ENCODE measurements at places on chromosomes 5 and 9.

GRCh38 chr5:38843665-38844064, 2.1 kb upstream of the OSMR start:
- DNase-seq, result no peak

- no peak for DNase-seq
These were observed 73.7 kb upstream of the TNC start for GRCh38 chr9:115191667-115192066.

GRCh38 chr5:169433221-169433651, 132.3 kb upstream of the SLIT3 start:
- DNase-seq, result no peak

DNA sequence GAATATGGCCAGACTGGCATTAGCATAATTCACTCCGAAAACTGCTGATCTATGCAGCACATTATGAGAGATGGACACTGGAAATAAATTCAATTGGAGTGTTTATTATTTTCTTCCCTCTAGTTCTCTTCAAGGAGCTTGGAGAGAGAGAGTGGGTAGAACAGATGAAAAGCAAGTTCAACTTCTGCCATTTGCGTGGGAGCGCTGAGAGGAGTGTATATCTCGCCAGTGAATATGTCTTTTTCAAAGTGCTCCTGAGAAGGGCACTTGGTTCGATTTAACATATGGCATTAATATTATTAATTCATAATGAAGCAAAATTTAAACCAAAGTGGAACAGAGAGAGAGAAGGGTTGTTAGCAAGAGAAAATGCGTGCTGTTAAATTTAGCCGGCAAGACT, 214.4 kb downstream of the DAB2IP start:
- no peak for DNase-seq

DNA sequence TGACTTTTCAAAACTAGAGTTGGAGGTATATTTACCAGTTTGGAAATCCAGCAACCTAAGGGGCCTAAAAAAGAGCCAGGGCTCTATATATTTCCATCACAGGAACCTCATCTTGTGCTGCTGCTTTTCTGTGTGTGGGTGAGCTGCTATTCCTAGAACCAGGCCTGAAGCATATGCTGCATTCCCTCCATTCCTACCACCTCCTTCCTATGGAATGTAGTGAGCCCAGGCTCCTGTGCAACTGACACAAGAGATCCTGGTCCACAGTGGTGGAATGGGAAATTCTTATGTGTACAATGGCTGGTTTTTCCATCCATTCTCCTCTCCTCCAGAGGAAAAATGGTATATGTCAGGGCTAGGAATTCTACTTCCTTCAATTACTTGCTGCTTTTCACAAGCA, 39.1 kb downstream of the SPEF2 start:
- no peak for DNase-seq

DNA sequence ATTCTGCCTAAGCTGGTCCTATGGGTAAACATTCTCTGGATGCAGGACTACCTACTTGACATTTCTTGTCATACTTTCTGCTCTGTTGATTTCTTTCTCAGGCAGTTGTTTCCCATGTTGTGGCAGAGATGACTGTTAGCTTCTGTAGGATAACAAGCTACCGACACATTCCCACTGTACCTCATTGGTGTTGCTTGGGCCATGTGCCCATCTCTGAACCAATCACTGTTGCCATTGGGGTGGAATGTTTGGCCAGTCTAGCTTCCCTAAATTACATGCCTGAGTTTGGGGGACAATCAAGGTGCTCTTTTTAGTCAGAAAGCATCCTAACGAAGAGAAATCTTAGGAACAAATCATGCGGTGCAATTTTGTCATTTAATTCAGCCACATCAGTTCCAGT, 212.0 kb downstream of the KDM4C start:
- DNase-seq, result no peak

- DNase-seq, result no peak
These were observed 6.1 kb downstream of the SUSD3 start for GRCh38 chr9:93064392-93065134.

DNA sequence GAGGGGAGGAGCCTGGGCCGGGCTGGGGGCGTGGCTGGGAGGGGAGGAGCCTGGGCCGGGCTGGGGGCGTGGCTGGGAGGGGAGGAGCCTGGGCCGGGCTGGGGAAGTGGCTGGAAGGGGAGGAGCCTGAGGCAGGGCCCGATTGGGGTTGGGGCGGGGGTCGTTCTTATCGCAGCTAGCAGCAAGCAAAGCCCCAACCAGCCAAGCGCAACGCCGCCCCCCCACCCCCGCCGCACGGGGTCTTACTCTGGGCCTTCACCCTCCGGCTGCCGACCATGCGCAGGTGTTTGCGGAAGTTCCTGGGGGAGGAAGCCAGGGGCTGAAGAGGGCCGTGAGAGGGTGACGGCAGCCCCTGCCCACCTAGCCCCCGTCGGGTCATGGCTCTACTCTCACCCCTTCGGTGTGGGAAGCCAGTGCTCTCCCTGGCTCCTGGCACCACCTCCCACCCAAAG, 5.0 kb downstream of the NSMF start:
- DNase-seq, result no peak

GRCh38 chr9:134884492-134884891, 3.9 kb downstream of the FCN2 start:
- DNase-seq, result no peak

DNA sequence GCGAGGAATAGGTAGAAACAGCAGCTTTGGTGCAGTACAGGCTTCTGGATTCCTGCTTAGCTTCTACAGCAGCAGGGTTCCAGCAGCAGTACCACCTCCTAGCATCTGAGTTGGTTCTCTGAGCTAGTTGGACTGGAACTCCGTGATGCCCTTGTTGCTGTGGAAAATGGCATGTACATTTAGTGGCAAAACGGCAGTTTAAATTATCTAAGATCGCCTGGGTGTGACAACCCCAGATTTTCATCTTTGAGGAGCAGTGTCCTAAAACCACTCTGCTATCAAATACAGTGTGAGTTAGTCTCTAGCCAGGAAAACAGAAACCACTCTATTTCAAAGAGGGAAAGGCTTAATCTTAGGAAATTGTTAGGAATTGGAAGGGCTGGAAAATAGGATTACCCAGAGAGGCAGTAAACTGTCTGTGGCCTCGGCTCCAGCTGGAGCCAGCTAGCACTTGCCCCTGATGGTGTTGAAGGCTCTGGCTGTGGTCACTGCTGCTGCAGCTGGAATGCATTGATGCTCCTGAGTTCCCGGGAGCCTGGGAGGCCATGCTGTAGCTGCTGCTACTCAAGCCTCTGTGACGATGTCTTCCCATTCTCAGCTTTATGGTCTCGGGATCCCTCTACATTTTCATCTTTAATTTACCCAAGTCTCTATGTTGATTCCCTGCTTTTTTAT, 29.4 kb downstream of the RAD23B start:
- DNase-seq, result no peak

- DNase-seq, result no peak
These were observed 210.6 kb downstream of the AUH start for GRCh38 chr9:91150998-91151717.

- DNase-seq, result no peak
These were observed 9.6 kb downstream of the KIF2A start for GRCh38 chr5:62315376-62316175.

GRCh38 chr9:17480966-17481365, 97.9 kb upstream of the SH3GL2 start:
- DNase-seq, result no peak

GRCh38 chr9:99962680-99963261, 56.3 kb downstream of the STX17 start:
- DNase-seq, result no peak

GRCh38 chr5:67643536-67643935, 446.9 kb upstream of the CD180 start:
- no peak for DNase-seq

- DNase-seq, result no peak
These were observed 685.1 kb downstream of the DTWD2 start for GRCh38 chr5:118303296-118303695.

GRCh38 chr9:18976221-18976708, 56.7 kb downstream of the SAXO1 start:
- no peak for DNase-seq

GRCh38 chr5:14872070-14872989, 752 bp upstream of the ANKH start:
- DNase-seq, result peak; percentile 24

GRCh38 chr5:59256331-59256730, 637.2 kb downstream of the PDE4D start:
- no peak for DNase-seq

DNA sequence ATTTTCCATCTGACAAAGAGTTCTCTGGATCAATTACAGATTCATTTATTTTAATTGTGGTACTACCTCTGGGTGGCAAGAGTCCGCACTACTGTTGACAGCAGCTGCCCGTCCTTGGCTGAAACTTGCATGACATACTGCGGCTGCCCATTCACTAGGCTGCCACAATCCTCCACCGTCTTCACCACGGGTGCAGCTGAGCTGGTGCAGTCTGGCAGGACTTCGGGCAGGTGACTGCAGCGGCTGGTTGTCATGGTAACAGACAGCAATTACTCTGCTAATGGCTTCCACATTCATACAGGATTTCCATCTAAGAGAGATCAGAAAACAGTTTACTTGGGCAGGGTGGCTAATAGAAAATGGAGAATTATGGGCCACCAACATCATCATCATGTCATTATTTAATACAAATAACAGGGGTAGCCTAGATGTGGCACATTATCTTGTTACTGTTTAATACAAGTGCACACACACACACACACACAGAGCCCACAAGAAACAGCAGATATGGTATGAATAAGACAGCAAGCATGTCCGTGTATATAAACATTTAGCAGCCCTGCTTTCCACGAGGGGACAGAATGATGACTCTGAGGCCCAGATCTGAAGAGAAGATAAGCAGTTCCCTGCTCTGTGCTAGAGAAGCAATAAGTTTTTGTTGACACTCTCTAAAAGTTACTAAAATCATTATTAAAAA, 112.3 kb downstream of the MARCHF3 start:
- peak; percentile 90 for DNase-seq

DNA sequence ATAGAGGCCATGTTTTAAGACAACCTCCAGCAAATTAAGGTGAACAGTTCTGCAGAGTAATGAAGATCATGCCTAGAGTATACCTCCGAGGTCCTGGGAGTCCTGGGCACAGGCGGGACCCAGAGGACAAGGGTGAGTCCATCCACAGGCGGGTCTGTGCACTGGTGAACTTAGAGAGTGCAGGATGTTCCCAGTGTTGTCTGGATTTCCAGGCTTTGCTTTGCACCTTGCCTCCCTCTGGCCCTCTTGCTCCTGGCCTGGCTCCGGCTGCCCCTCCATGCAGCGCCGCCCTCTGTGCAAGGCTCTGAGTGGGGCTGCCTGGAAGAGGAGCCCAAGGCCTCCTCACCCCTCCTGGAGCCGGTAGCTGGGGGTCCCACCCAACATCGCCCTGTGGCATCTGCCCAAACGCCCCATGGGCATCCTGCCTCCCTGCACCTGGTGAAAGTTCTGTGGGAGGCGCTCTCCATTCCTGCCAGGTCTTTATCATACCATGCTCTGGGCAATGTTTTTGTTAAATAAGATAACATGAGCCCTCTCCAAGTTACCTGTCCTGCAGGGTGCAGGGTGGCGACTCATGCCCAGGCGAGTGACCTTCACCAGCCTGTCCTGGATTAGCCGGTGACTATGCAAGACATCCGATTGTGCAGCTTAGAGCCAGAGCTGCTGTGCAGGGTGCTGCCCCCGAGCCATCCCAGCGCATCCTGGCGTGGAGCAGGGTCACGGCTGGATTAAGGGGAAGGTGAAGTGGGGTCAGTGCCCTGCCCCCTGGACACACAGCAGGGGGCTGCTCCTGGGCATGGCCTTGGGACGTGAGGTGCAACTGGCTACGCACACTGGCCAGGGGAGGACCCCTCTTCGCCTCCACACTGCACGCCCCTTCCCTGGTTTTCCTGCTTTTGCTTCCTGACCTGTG, 41.3 kb upstream of the LPCAT1 start:
- no peak for DNase-seq

DNA sequence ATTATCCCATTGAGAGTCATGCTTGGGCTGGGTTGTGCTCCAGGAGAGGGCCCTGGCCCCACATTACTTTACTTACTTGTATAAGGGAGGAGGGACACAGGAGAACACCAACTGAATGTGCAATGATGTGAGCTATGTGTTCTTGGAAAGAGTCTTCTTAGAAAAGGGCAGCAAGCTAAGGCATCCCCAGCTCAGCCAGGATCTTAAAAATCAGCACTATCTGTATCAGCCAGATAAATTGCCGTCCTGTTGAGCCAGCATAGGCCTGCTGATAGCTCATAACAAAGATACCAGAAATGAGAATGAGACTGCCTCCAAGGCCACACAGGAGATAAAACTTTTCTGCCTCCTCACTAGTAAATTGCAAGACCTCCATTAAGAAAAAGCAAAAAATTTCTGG, 357.5 kb downstream of the CAAP1 start:
- DNase-seq, result no peak

- no peak for DNase-seq
These were observed 28.1 kb downstream of the CARTPT start for GRCh38 chr5:71747182-71747581.

DNA sequence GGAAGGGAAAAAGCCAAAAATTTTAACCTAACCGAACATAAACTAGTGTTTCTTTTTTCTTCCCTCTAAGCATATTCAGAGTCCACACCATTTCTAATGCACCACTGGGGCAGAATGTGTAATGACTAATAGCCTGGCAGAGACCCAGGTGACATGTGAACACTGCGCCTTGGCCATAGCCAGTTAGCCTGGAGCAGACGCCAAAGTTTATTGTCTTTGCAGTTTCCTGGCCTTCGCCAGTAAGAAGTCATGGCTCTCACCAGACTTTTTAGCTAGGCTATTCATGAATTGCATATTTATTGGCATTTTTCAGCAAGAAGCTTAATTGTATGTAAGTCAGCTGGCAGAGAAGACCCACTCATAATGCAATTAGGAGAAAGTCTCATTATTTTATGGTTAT, 182.8 kb upstream of the SLC27A6 start:
- DNase-seq, result peak; percentile 26

DNA sequence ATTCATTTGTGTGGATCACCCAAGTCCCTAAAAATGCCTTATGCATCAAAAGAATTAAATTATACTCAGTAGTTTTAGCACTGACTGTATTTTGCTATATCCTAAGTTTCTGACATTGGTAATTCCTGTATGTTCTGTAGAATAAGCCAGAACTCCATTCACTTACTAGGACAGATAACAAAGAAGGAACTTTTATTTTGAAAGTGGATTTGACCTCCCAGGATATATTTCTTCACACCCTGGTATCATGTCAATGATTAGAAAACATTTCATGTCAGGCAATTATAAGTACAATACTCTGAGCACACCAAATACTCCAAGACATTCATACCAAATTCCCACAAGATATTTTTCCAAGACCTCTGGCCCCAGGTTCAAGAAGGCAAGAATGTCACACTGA, 28.7 kb upstream of the MYOT start:
- no peak for DNase-seq

DNA sequence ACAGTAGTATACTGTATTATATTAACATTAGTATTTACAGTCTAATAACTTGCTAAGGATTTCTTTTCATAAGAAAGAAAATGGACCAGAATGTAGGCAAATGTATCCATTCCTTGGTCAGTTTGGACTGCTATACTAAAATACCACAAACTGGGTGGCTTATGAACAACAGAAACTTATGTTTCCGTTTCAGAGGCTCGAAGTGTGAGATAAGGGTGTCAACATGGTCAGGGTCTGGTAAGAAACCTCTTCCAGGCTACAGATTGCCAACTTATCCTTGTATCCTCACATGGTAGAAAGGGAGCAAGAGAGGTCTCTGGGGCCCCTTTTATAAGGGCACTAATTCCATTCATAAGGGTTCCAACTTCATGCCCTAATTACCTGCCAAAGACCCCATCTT, 9.2 kb upstream of the ESM1 start:
- no peak for DNase-seq

Measured in NCI-H1105 treated with DMSO at 0.1 percent for 48 hours (cell line).